Glutamatergic neuron (in vitro differentiated cells): ENCODE measurements at places on chromosomes 7 and 10. TPM values are rescaled to one million over a fixed set of nuclear protein-coding genes. Genes with fewer than 3 reads are reported as not detected.

GRCh38 chr10:124652200-124652599, 92.0 kb downstream of the FAM53B start:
- no peak for DNase-seq

ANKRD22 gene
- total RNA-seq, result not detected

SLC26A3 gene
- not detected for total RNA-seq

HMX2 gene
- not detected for total RNA-seq

AKR1C4 gene
- total RNA-seq, result not detected

DNA sequence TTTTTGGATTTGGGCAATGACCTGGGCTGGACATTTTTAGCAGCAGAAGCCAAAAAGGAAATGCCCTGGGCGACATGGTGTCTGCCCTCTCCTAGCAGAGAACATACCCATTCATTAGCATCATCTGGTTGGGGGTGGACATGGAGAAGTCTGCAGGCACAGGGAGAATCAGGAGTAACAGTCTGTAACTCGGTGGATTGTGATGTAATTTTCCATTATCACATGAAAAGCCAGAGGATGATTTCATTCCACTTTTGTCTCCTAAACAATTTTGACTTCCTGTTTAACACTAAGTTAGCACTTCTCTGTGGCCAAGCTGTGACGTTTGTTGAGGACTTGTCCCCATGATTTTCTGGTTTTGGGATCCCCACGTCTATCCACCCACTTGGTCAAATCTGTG, 153.8 kb upstream of the HABP2 start:
- DNase-seq, result no peak

GRCh38 chr7:143120691-143121405, 11.0 kb upstream of the PIP start:
- no peak for DNase-seq

- DNase-seq, result no peak
These were observed 56.0 kb downstream of the ANKRD7 start for GRCh38 chr7:118280319-118281012.

DNA sequence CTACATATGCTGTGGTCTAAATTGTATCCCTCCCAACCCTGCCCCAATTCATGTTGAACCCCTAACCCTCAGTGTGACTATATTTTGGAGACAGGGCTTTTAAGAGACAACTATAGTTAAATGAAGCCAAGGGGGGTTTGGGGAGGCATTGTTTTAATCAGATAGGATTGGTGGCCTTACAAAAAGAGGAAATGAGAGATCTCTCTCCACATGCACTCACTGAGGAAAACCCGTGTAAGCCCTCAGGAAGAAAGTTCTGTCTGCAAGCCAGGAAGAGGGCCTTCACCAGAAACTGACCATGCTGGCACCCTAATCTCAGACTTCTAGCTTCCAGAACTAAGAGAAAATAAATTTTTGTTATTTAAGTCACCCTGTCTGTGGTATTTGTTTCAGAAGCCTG, 276.7 kb downstream of the KIF20B start:
- no peak for DNase-seq

DNA sequence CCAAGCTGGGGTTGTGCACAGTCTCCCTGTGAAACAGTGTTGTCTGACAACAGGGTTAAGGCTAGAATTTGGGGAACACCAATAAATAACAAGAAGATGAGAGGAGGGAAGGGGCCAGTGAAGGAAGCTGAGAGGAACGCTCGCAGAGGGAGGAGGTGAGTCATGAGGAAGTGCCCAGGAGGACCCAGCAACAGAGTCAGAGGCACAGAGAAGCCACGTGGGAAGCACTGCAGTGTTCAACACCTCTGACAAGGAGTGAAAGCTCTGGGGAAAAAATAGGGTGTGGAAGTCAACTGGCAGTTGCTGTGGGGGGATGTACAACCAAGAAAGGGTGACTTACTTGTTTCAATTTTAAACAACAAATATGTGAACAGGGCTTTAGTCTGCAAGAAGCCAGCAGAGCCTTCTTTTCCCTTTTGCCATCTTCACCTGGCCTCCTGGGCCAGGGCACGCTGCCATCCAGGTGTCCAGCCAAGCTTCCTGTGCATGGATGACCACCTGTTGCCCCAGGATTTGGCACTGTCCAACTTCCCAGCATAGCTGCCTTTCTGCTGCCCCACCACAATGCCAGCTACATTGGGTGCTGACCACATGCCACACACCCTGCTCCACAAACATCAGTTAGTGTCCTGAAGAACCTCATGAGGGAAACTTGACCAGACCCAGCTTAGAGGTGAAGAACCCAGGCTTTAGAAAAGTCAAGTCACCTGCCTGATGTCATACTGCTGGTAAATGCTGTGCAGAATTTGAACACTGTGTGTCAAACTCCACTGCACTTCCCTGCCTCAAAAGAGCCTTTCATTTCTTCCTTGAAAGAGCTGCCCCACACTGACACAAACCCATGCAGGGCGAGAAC, 69.6 kb downstream of the ATXN7L1 start:
- DNase-seq, result no peak

GRCh38 chr10:50541921-50542320, 81.8 kb downstream of the SGMS1 start:
- no peak for DNase-seq
